Hypothalamus (tissue), 51 donors: ENCODE measurements at places on chromosomes 6 and 20.
A peak's percentile ranks its signal among the peaks of the same experiment; 100 is the strongest.

GRCh38 chr6:148573922-148574321, 172.9 kb upstream of the UST start:
- no peak for DNase-seq

- DNase-seq: no peak
These were observed 59.7 kb downstream of the GPR6 start for GRCh38 chr6:110037726-110038295.

DNA sequence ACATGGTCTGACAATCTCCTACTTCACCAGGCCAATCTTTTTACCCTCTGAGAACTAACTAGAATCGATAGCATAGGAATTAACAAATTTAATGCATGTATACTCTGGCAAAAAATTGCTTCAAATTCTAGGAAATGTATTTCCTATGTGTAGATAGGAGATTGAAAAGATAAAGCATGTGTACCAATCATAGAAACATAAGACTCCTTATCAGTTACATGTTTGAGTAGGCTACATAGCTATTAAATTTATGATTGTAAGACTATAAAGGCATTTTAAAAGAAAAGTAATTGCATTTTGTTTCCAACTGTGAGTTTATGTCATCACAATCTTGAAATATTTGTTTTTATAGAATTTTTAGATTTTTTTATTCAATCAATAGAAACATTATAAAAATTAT, 196.6 kb upstream of the HEY2 start:
- DNase-seq: no peak

- no peak for DNase-seq
These were observed 272.8 kb upstream of the SLC35B3 start for GRCh38 chr6:8707956-8708772.

GRCh38 chr6:87975561-87975960, 72.1 kb upstream of the SPACA1 start:
- DNase-seq: no peak

DNA sequence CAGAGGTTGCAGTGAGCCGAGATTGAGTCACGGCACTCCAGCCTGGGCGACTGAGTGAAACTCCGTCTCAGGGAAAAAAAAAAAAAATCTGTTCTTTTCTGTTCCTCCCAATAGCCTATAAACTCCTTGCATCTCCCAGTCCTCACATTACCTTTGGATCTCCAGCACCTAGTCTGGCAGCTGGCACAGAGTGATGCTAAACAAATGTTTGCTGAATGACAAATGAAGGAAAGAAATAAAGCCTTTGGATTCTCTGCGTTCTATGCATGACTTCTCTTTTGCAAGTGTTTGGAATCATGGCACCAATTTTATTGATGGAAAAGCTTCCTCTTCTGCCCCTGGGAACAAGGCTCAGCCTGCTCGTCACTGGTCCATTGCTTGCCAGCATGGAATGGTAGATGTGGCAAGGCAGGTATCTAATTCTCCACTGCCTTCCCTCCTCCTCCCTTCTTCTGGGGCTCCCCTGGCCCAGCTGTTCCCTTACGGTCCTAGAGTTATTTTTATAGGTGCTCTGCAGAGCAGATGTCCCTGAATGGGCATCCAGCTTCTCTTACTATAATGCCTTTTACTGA, 53.6 kb upstream of the FYN start:
- no peak for DNase-seq

GRCh38 chr6:151451950-151452749, at the start of gene RMND1:
Gene RMND1, minus strand, starts transcription at chr6:151452126. Its CDS starts 6,315 bp downstream, at chr6:151445811.
- peak; percentile 99 for DNase-seq
